Posterior cingulate gyrus (tissue), 11 donors: ENCODE measurements at places on chromosomes 5 and 9.

GRCh38 chr5:134555890-134556311, 30.4 kb downstream of the JADE2 start:
- peak; percentile 81 for DNase-seq

GRCh38 chr9:133120501-133121197, 391 bp downstream of the RALGDS start:
- DNase-seq, result no peak

DNA sequence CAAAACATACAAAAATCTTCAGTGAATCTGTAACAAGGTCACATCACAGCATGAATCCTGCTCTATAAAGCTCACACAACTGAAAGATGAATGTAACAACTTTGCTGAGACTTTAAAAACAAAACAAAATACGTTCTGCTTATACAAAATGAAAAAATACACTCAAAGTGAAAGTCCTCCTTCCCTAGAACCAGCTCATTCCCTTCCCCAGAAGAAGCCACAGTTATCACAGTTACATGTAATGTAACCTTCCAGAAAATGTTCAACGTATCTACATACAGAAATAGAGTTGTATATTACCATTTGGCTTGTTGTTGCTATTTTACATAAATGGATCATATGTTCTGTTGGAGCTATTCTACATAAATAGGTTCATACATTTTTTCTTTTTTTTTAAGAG, 2.6 kb downstream of the AUH start:
- DNase-seq, result no peak

- no peak for DNase-seq
Observed at GRCh38 chr5:31213257-31213656, 19.8 kb downstream of the CDH6 start.

- no peak for DNase-seq
Observed at GRCh38 chr5:148585988-148586387, 68.3 kb downstream of the HTR4 start.

DNA sequence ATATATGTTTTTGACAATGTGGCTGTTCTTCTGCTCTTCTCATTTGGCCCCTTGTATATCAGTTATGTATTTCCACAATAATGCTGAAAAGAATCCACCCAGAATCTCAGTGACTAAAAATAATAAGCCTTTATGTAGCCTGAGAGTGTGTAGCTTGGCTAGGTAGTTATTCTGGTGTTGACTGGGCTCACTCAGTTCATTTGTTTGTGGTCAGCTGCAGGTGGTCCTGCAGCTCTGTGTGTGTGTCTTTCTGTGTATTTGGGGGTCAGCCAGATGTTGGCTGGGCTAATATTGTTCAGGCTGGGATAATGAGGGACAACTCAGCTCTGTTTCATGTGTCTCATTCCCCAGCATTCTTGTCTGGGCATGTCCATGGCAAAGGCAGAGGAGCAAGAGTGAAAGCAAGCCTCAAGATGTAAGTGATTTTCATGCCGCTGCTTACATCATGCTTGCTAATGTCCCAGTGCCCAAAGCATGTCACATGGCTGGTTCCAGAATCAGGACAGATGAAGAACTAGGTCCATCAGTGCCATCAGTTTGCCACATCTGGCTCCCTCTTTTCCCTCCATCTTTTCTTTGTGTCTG, 162.8 kb downstream of the KCTD16 start:
- DNase-seq, result no peak

DNA sequence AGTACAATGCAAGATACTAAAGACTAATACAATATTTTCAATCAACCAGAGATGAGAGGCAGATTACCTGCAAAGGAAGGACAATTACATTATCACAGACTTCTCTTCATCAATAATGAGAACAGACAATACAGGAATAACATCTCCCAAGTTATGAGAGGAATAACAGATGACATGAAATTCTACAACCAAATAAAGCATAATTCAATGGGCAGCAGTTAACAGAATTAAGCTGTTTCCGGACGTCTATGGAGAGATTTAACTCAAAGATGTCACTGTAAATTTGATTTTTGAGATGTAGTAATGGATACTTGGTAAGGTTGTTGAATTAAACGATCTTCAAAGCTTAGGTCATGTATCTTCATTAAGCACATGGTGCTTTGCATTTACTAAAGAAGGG, 19.8 kb upstream of the PARP8 start:
- no peak for DNase-seq

GRCh38 chr9:115910959-115911358, 242.6 kb upstream of the PAPPA start:
- DNase-seq, result no peak

- DNase-seq, result no peak
Observed at GRCh38 chr5:41218929-41219657, 5.8 kb upstream of the C6 start.

DNA sequence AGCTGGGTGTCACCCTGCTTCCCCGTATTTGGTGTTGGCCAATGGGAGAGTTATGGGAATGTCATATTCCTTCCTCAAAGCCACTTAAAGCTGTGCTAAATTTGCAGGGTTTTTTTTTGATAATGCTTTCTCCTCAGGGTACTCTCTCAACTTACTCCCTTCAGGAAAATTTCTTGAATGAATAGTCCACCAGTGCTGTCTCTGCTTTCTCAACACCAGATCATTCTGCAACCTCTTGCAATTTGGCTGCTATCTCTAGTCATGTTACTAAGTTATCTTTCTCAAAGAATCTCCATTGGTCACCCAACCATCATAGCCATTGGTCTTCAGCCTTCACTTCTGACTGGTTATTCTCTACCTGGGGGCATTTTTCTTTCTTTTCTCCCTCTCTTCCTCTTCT, 13.4 kb upstream of the TNFAIP8 start:
- DNase-seq, result no peak

GRCh38 chr9:76598981-76599380, 140.0 kb downstream of the GCNT1 start:
- no peak for DNase-seq

- DNase-seq, result no peak
Observed at GRCh38 chr5:76269932-76270610, 133.0 kb upstream of the IQGAP2 start.
